ENCODE measurements at places on chromosomes 5 and 9.

DNA sequence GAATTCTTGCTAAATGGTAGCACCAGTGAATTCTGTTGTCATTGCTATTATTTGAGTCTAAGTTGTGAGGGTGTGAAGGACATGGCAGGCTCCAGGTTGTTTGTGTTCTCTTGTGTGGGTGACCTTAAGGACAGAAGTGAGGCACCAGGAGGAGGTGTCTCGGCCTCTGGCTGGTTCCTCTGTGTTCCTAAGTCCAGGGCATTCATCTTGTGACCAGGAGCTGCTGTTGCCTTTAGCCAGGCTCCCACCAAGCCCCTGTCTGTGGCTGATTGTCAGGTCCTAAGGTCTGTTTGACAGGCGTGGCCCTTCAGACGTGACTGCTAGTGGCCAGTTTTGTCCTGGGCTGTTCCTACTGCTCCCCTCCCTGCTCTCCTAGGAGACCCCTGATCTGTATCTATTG, 89.4 kb downstream of the ANGPTL2 start:
- DNase-seq: no peak

- DNase-seq: no peak
Observed at GRCh38 chr5:133333326-133334150, 278.8 kb downstream of the FSTL4 start.

DNA sequence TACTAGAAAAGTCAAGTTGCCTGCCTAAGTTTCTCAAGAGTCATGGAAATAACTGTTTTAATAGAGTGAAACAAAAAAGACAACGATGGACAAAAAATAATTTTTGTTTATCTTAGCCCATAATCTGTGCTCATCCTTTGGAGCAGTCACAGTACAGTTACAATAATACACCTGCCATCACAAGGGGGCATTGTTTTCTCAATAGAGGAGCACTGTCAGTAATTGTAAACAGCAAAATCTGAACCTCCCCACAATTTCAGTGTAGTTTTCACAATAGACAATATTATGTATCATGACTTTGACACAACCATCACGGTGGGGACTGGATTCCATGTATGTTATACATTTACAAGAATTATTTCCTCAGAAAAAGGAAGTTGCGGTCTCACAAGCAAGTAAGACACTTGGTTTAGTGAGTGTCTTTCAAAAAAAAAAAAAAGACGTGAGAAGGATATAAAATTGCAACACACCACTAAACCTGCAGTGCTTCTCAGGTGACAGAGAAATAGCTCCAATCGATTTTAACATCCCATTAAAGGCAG, 586.3 kb downstream of the PTPRD start:
- no peak for DNase-seq

- no peak for DNase-seq
Observed at GRCh38 chr5:107857785-107858184, 187.0 kb upstream of the EFNA5 start.

GRCh38 chr9:130639124-130639765, 25.1 kb upstream of the PRDM12 start:
- DNase-seq: no peak

GRCh38 chr9:34047864-34048726, 592 bp downstream of the UBAP2 start:
- peak; percentile 65 for DNase-seq

GRCh38 chr9:22454016-22454415, 7.4 kb downstream of the DMRTA1 start:
- no peak for DNase-seq

GRCh38 chr9:36438536-36439236, 38.6 kb upstream of the RNF38 start:
- DNase-seq: no peak

- DNase-seq: no peak
Observed at GRCh38 chr5:80125022-80125961, 90.1 kb downstream of the THBS4 start.

DNA sequence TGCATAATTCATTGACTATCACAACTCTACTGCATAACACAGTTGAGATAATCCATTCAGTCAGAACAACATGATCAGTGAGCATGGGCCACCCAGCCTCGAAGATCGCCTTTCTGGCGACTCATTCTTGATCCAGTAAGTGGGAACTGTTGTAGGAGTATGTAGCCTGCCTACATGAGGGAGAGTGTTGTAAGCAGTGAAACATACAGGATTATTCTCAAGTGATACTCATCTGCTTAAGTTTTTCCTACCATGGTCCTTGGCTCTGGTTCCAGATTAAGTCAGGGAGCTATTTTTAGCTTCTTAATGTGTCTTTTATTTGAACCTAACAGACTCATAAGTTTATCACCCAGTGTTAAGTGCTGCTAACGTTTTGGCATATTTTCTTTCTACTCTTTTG, 44.0 kb downstream of the TNPO1 start:
- no peak for DNase-seq

GRCh38 chr5:122153774-122154173, 24.4 kb downstream of the ZNF474 start:
- no peak for DNase-seq

GRCh38 chr9:71746758-71747125, 21.6 kb downstream of the CEMIP2 start:
- DNase-seq: no peak

- DNase-seq: no peak
Observed at GRCh38 chr5:41181691-41182564, 31.4 kb downstream of the C6 start.

GRCh38 chr9:134112561-134112960, 23.3 kb upstream of the WDR5 start:
- DNase-seq: no peak

GRCh38 chr9:68838245-68838644, 133.2 kb downstream of the PIP5K1B start:
- DNase-seq: no peak

Data from natural killer cell (primary cell).